ENCODE measurements at places on chromosomes 2 and 18. TPM values are rescaled to one million over a fixed set of nuclear protein-coding genes. Genes with fewer than 3 reads are reported as not detected.

IL1R2 gene
- total RNA-seq, result not detected

GLB1L gene
- total RNA-seq, result 5.0 TPM

FAM124B gene
- 125 TPM for total RNA-seq

RAB6C gene
- total RNA-seq, result not detected

NGEF gene
- 0.50 TPM for total RNA-seq

SCYGR4 gene
- not detected for total RNA-seq

MTERF4 gene
- total RNA-seq, result 27.0 TPM

TTN gene
- total RNA-seq, result 3.2 TPM

POU3F3 gene
- not detected for total RNA-seq

CCDC141 gene
- total RNA-seq, result 0.13 TPM

FSHR gene
- total RNA-seq, result not detected

COL6A3 gene
- 0.72 TPM for total RNA-seq

ABCG5 gene
- not detected for total RNA-seq

MOGAT1 gene
- not detected for total RNA-seq

UGT1A8 gene
- total RNA-seq, result not detected

HAAO gene
- not detected for total RNA-seq

MYO3B gene
- total RNA-seq, result under 0.01 TPM

MTCL1 gene
- total RNA-seq, result 27.1 TPM

GCG gene
- not detected for total RNA-seq

KIAA2012 gene
- total RNA-seq, result not detected

REG3A gene
- not detected for total RNA-seq

FOSL2 gene
- 51.8 TPM for total RNA-seq

PRKAG3 gene
- total RNA-seq, result not detected

INHBB gene
- 0.79 TPM for total RNA-seq

FAM110C gene
- not detected for total RNA-seq

MYO5B gene
- 0.27 TPM for total RNA-seq

CDH20 gene
- total RNA-seq, result not detected

CCDC74B gene
- total RNA-seq, result 0.66 TPM

KIF3C gene
- 19.2 TPM for total RNA-seq

AGPS gene
- total RNA-seq, result 89.2 TPM

GPR45 gene
- total RNA-seq, result not detected

RNF125 gene
- total RNA-seq, result 1.6 TPM

NOSTRIN gene
- total RNA-seq, result 0.07 TPM

RNF181 gene
- total RNA-seq, result 165 TPM

C2orf66 gene
- 0.40 TPM for total RNA-seq

TANC1 gene
- 117 TPM for total RNA-seq

REEP1 gene
- total RNA-seq, result 0.29 TPM

TRABD2A gene
- 5.1 TPM for total RNA-seq
